ENCODE measurements at places on chromosomes 13 and 19.
A peak's percentile ranks its signal among the peaks of the same experiment; 100 is the strongest.

DNA sequence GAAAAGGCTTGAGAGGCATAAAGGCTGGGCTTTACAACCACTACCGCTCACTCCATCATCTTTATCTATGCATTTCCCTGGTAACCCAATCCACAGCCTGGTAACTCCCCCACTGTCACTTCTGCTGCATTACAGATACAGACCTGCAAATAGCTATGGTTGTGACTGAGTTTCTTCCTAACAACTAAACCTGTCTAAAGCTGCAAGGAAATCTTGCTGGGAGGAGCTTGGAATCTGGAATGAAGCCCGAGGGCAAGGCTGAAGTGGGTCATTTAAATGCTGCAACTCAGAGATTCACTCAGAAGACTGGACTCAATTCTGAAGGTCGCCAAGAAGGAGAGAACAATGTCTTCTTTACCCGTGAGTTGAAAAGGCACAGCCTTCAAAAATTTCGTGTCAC lies at the start of gene LGALS13:
Gene LGALS13, plus strand, starts transcription at position 301 of the 400 bp plus-strand sequence. Its CDS starts 45 bp downstream, at position 346.
- DNase-seq: no peak

GRCh38 chr13:113916330-113916815 lies 52.5 kb upstream of the GAS6 start:
- no peak for DNase-seq

DNA sequence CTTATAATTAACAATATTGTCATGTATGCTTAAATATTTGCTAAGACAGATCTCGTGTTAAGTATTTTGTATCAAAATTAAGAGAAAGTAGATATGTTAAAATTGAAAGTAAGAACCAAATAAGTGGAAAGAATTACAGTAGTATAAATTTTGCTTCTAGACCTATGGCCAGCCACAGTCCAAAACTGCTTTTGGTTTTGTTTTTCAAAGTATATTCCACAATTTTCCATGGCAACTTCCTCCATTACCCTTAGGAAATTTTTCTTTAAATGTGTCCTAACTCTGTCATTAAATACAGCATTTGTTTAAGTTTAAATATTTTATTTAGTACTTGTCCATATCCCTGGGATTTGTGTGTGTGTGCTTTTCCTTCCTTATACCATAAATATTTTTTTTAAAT lies 689.0 kb downstream of the DIAPH3 start:
- no peak for DNase-seq

- no peak for DNase-seq
These were observed 6.9 kb downstream of the TIMM29 start for GRCh38 chr19:10935371-10936059.

DNA sequence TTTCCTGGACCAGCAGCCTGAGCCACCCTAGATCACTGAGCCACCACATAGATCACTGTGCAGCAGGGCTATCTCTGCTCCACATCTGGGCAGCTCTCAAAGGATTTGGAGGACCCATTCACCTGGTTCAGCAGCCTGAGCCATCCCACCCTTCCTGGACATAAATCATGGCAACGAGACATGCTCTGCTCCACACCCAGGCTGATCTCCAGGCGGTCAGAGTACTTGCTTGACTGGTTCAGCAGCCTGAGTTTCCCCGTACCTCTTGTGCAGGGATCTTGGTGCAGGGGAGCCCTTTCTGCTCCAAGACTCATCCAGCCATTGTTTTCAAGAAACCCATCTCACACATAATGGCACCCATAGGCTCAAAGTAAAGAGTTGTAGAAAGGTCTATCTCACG lies 195.3 kb downstream of the LIG4 start:
- no peak for DNase-seq

- no peak for DNase-seq
These were observed 559.8 kb upstream of the ATXN8OS start for GRCh38 chr13:69547780-69548179.

DNA sequence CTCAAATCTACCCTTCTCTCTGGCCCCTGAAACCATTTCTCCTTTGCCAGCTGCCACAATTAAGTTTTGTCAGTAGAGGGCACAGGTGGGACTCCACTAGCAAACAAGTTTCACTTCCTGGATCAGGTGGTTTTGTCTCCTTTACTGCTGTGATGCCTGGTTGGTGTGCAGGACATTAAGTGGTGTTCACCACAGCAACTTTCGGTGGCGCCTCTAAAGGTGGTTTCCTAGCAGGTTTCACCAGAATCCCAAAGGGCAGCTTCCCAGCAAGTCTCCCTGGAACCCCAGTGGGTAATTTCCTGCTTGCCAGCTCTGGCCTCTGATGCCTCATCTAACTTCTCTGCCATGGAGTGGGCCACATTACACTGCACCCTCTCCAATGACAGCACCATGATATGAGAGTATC lies 16.6 kb downstream of the MED4 start:
- DNase-seq: no peak

GRCh38 chr19:42368360-42368759 lies 21.7 kb downstream of the CNFN start:
- no peak for DNase-seq

- peak; percentile 95 for DNase-seq
These were observed 7.3 kb downstream of the MRPL4 start for GRCh38 chr19:10259162-10259905.

- DNase-seq: no peak
These were observed 844.8 kb downstream of the PCDH17 start for GRCh38 chr13:58476206-58476918.

- no peak for DNase-seq
These were observed 3.3 kb upstream of the MYADM start for GRCh38 chr19:53864308-53864836.

GRCh38 chr13:37686501-37686900 lies 87.9 kb upstream of the POSTN start:
- DNase-seq: no peak

DNA sequence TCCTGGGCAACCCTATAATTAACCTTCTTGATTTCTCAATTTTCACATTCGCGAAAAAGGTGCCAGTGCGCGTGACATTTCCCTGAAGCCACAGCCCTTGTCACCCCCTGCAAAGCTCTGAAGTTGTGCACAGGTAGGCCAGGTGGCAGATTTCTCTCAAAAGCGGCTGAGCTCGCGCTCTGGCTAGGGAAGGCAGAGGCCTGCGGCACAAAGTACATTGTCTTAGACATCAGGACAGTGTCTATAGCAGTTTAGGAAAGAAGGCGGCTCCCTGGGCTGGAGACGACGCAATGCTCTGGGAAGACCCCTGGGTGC lies 42.9 kb upstream of the ZNF14 start:
- DNase-seq: no peak

- DNase-seq: no peak
These were observed 855.1 kb downstream of the SLITRK5 start for GRCh38 chr13:88526186-88526852.

DNA sequence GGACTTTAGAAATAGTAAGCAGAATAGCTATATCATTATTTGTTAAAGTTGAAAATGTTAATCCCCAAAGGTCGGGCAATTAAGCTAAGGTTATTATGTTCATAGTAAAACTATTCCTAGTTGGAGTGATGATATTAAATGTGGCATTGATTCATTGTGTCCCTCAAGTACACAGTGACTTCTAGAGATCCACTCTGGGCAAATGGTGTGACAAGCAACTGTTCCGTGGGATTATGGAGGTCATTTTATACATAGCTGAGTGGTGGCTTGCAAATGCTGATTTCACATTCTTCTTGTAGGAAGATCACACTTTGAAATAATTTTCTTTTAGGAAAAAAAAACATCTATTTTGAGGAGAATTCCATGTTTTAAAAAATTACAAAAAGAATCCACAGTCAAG lies 317.8 kb downstream of the ATP8A2 start:
- no peak for DNase-seq

DNA sequence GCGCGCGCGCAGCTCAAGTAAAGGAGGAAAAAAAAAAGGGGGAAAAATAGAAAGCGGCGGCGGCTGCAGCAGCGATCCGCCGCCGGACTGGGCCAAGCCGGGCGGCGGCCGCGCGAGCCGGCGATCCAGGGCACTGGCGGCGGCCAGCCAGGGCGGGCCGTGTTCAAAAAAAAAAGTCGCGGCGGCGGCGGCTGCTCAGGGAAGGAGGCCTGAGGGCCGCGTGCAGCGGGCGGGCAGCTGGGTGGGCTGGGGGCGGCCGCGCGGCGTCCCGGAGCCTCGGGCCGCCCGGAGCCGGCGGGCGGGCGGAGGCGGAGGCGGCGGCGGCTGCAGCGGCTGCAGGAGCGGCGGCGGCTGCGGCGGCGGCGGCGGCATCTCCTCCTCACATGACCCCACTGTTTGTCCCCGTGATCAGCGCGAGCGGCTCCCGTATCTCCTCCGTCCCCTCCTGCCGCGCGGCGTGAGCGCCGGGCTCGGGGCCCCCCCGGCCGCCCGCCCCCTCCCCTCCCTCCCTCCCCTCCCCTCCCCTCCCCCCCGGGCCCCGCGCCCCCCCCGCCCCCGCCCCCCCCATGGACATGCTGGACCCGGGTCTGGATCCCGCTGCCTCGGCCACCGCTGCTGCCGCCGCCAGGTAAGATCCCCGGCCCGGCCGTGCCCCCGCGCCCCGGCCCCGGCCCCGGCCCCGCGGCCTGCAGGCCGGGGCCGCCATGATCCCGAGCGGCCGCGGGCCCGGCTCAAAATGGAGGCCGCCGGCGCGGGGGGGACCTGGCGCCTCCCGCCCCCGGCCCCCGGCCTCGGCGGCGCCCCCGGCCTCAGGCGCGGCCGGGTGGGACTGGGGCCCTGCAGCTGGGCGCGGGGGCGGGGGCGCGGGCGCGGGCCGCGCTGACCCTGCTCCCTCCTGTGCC lies at the start of gene USF2:
Gene USF2, plus strand, starts transcription at position 427 of the 902 bp plus-strand sequence. Its CDS starts 140 bp downstream, at position 567.
- peak; percentile 78 for DNase-seq

- DNase-seq: no peak
These were observed 2.5 kb upstream of the UBE2M start for GRCh38 chr19:58560921-58561320.

GRCh38 chr13:39100996-39101738 lies 62.9 kb downstream of the NHLRC3 start:
- DNase-seq: no peak

GRCh38 chr13:108924134-108924533 lies 294.7 kb downstream of the MYO16 start:
- peak; percentile 33 for DNase-seq

DNA sequence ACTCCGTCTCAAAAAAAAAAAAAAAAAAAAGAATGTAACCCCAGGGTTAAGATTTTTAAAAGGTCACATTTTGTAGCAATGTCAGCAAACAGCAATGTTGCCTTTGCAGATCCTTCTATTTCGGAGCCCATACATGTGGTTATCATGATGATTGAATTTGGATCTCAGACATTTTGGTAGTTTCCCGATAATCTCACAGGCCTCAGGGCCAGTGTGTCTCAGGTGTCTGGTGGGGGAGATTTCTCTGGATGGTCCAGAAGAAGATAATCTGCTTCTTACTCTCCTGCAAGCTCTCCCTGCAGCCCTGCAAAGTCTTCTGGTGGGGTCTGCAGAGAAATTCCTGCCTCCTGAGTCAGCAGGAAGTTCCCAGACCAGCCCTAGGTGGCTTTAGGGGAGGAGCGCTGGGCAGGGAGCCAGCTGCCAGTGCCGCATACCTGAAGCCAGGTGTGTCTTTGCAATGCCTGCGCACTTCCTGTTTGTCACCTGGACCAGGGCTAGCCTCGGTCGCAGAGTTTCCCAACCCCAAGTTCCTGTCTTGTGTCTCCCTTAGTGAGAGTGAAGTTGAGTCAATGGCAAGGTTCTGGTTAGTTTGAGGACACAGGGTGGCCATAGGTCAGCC lies 1.4 kb downstream of the SH2D3A start:
- no peak for DNase-seq

GRCh38 chr19:47381653-47382279 lies 32.7 kb downstream of the DHX34 start:
- DNase-seq: peak; percentile 71

GRCh38 chr19:6056801-6057650 lies 53.3 kb downstream of the RFX2 start:
- peak; percentile 99 for DNase-seq

- no peak for DNase-seq
These were observed 11.7 kb downstream of the NDUFB7 start for GRCh38 chr19:14559916-14560775.

DNA sequence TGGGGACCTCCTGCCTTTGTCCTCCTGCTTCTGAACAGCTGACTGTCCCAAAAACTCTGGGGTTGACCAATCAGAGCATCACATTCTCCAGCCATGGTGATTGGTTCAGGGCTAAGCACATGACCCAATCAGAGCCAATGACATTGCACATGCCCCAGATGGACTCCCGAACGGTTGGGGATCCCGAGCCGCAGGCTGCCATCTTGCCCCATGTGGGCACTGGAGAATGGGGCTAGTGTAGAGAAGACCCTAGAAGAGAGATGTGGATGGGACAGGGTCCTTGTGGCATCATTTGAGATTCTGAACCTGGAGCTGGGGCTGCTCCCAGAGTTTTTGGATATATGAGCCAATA lies 31.3 kb upstream of the PEPD start:
- DNase-seq: no peak

DNA sequence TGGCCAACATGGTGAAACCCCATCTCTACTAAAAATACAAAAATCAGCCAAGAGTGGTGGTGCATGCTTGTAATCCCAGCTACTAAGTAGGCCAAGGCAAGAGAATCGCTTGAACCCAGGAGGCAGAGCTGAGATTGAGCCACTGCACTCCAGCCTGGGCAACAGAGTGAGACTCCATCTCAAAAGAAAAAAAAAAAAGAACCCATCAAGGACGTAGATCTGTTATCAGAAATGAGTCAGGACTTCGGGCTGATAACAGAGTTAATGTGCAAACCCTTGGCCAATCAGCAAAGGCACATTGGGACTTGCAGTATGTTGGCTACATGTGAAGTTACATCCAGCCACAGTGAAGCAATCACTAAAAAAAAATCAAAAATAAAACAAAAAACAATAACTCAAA lies 4.8 kb upstream of the LGALS7B start:
- no peak for DNase-seq

DNA sequence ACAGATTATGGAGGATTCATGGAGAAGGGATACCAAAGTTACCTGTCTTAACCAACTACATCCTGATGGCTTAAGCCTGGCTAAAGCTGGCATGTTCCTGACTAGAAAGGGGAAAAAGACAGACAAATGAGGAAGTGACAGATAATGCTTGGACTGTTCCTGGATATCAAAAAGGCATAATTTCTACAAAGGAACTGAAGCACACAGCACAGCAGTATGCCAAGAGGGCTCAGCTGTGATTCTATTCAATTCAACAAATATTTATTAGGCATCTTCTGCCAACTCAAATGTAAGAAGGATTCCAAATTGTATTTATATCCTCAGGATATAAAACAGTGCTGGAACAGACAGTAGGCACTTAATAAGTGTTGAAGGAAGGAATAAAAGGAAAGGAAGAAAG lies 59.5 kb downstream of the KLF12 start:
- no peak for DNase-seq

GRCh38 chr19:51259348-51260245 lies 8.7 kb downstream of the SIGLECL1 start:
- DNase-seq: peak; percentile 80

- no peak for DNase-seq
These were observed 28.2 kb upstream of the SPACA7 start for GRCh38 chr13:112347986-112348385.

DNA sequence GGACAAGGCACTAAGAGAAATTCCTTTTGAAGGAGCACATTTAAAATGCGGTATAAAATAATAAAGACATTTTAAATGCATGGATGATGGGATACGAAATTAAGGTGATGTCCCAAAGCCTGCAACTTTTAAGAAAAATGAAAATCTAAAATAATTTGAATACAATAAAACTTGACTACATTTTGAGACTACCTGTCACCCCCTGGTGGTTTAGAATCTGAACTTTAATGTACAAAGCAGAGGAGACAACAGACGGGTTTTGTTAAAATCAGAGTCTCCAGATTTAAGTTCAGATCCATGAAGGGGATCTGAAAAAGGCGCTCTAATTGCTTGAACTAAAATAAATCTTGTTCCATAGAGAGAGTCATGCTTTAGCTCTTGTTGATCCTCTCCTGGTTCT lies 1129.3 kb upstream of the PCDH20 start:
- DNase-seq: no peak

GRCh38 chr19:47419789-47420188 lies 462 bp upstream of the MEIS3 start:
- no peak for DNase-seq

GRCh38 chr13:76266561-76266960 lies 619.6 kb downstream of the KCTD12 start:
- DNase-seq: no peak

Measured in suppressor macrophage (primary cell).